ENCODE measurements at places on chromosomes 6 and 20. TPM values are rescaled to one million over a fixed set of nuclear protein-coding genes. Genes with fewer than 3 reads are reported as not detected.

The MEP1A gene
- polyA plus RNA-seq, result 38.9 TPM

DNA sequence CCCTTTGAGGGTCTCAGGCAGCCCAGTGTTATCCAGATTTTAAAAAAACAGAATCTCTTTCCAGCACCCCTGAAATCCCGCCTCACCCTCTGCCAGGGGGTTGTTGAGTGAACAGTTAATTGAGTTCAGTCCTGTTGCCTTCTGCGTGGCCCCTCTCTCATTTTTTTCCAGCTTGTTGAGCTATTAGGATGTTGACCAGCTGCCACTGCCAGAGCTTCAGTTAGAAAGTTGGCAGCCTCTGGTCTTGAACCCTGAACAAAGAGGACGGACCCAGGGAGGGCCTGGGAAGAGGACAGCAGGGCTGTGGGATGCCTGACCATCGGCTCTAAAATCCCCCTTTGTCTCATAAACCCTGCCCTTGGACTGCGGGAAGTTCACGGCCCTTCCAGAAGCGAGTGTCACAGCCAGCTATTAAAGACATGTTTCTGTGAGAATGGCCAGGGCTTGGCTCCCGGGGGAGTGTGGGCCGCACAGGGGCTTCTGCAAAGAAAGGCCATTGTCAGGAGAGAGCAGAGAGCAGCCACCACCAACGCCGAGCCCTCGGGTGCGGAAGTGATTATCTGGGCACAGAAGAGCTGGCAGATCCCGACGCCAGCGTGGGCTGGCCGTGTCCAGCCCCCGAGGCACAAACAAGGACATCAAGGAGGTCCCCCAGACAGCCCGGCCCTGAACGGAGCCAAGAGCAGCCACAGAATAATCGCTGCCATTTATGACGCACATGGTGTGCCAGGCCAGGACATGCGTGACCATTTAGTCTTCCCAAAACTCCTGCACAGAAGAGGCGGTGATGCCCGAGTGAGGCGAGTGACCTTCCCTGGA is 189.0 kb downstream of the ANKRD60 start:
- no peak for DNase-seq

- no peak for DNase-seq
Measured at GRCh38 chr6:35984701-35985100, 39.7 kb downstream of the SLC26A8 start.

DNA sequence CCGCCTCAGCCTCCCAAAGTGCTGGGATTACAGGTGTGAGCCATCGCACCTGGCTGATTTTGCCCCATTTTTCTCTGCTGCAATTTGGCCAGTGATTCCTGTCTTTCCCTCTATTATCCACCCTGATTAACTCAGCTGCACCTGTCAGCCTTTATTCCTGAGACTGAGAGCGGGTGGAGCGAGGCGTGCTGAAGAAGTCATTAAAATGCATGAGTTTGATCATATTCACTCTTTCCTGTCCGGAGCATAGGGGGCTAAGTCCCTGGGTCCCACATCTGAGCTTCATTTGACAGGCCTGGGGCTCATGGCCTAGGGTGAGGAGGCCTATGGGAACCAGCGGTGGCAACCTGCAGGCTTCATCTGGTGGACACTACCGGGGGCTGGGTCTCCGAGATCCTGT is 25.7 kb upstream of the CTNNBL1 start:
- DNase-seq, result no peak

GRCh38 chr6:36676141-36677058 is 2.1 kb upstream of the CDKN1A start:
- no peak for DNase-seq

The HSPA12B gene
- 2.9 TPM for polyA plus RNA-seq

The NRN1 gene
- not detected for polyA plus RNA-seq

The FHL5 gene
- not detected for polyA plus RNA-seq

- no peak for DNase-seq
Measured at GRCh38 chr20:20955892-20956291, 150.3 kb downstream of the LINC00237 start.

GRCh38 chr20:38725931-38726803 is 1.9 kb downstream of the SLC32A1 start:
- peak; percentile 48 for DNase-seq

GRCh38 chr20:47273591-47274235 is 82.8 kb downstream of the ZMYND8 start:
- no peak for DNase-seq

The OPN5 gene
- polyA plus RNA-seq, result not detected

- peak; percentile 64 for DNase-seq
Measured at GRCh38 chr6:95087394-95088097, 489.8 kb upstream of the MANEA start.

GRCh38 chr6:39932386-39932910 is 1.8 kb downstream of the MOCS1 start:
- DNase-seq, result no peak

GRCh38 chr6:157684620-157685299 is 138.3 kb upstream of the SNX9 start:
- DNase-seq, result no peak

The CNR1 gene
- polyA plus RNA-seq, result 1.1 TPM

The TAF4 gene
- 2.9 TPM for polyA plus RNA-seq

- DNase-seq, result peak; percentile 57
Measured at GRCh38 chr20:1187605-1188171, 2.9 kb upstream of the TMEM74B start.

DNA sequence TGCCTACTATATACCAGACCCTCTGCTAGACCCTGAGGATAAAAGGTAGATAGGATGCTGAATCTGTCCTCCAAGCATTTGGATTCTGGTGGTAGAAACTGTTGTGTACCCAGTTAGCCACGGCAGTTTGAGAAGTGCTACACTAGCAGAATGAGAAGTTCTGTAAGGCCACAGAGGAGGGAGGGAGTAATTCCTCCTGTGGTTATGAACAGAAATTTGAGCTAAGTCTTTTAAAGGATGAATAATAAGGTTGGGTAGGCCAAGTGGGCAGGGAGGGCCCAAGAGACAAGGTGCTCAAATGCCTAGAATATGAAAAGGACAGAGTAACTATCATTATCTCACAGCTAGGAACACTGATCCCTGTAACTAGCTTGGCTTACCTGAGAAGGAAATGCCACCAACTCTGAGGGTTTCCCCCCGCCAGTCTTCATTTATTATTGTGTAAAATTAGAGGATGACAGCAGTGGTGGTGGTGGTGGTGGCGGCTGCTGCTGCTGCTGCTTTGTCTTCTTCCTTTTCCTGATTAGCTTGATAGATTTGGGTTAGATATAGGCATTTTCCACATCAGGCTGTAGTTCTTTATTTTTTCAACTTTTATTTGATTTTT is 243.3 kb downstream of the PRL start:
- no peak for DNase-seq

- no peak for DNase-seq
Measured at GRCh38 chr6:144617708-144618107, 332.6 kb downstream of the UTRN start.

DNA sequence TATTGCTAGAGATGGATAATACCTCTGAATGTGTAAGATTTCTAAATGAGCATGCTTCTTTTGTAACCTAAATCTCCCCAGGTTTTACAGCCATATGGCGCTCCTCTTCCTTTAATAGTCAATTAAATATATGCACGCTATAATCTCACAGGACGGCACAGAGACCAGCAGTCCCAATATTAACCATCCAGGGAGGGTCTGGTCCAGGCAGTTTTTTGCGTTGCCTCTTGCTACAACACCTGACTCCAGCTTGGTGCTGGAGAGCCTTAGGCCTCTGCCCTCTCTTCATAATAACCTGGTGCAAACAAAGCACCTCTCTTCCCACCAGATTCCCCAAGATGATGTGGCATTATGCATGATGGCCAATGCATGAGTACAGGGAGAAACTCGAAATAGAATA is 183.4 kb downstream of the LY86 start:
- DNase-seq, result no peak

- DNase-seq, result no peak
Measured at GRCh38 chr20:62696989-62697388, 11.6 kb upstream of the NTSR1 start.

- no peak for DNase-seq
Measured at GRCh38 chr6:46407776-46408530, 83.3 kb downstream of the RCAN2 start.

DNA sequence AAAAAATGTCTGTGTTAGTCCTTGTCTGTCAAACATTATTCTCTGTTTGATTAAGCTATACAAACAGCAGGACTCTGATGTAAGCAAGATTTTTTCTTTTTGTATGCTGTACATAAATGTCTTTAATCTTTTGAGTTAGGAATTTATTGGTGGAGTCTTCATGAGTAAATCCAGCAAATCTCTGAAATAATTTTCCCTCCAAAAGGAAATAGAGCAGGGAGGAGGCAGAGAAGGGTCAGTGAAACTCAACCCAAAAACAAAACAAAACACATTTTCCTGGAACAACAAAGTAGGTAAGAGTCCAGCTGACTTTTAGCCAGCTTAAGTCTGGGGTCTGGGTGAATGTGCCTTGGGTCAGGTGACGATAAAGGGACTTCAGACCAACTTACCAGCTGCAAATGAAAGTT is 113.7 kb downstream of the FOXA2 start:
- DNase-seq, result no peak

The RPS6KA2 gene
- polyA plus RNA-seq, result 34.8 TPM

DNA sequence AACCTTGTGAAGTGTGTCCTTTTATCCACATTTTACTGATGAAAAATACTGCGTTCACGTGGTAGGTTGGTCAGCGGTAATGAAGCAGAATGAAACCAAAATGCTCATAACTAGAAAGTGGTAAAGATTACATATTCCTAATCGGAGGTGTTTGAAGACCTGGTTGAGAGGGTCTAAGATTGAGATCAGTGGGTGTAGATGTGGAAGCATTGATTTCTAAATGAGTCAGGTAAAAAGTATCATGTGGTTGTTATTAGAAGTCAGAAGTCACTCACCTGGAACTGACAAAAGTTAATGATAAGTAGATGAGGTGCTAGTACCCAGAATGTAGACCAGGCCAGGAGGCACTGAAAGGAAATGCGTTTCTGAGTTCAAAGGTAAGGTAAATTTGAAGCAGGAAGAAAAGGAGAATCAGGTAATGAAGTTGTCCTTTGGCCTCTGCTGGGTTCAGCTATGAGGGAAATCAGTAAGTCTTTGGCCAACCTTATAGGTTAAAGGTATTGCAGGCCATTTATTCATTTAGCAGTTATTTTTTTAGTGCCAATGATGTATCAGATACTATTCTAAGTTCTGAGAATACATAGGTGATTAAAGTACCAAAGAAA is 31.2 kb downstream of the FAM83B start:
- no peak for DNase-seq

GRCh38 chr20:6466075-6466810 is 301.2 kb upstream of the BMP2 start:
- DNase-seq, result no peak

The CTAGE9 gene
- not detected for polyA plus RNA-seq

GRCh38 chr6:46733341-46733801 is 1.8 kb downstream of the PLA2G7 start:
- DNase-seq, result no peak

DNA sequence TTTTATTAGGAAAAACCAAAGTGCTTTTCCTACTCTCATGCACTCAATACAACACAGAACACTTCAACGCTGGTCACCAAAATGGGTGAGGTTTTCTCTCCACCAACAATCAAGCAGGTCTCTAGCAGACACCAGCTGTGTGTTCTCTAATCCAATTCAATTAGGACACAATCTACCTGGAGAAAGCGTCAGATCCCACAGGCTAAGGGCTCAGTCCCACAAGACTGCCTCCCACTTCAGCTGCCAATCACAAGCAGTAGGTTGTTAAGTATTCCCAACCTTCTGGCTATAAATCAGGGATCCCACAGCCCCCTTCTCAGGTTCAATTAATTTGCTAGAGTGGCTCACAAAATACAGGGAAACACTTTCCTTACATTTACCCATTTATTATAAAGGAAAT is 47.7 kb downstream of the STMND1 start:
- DNase-seq, result no peak

GRCh38 chr20:59598625-59599310 is 5.6 kb upstream of the PHACTR3 start:
- peak; percentile 56 for DNase-seq
